ENCODE measurements at places on chromosomes 3 and 15.

GRCh38 chr3:187770224-187770623 lies 25.0 kb upstream of the BCL6 start:
- DNase-seq, result no peak

DNA sequence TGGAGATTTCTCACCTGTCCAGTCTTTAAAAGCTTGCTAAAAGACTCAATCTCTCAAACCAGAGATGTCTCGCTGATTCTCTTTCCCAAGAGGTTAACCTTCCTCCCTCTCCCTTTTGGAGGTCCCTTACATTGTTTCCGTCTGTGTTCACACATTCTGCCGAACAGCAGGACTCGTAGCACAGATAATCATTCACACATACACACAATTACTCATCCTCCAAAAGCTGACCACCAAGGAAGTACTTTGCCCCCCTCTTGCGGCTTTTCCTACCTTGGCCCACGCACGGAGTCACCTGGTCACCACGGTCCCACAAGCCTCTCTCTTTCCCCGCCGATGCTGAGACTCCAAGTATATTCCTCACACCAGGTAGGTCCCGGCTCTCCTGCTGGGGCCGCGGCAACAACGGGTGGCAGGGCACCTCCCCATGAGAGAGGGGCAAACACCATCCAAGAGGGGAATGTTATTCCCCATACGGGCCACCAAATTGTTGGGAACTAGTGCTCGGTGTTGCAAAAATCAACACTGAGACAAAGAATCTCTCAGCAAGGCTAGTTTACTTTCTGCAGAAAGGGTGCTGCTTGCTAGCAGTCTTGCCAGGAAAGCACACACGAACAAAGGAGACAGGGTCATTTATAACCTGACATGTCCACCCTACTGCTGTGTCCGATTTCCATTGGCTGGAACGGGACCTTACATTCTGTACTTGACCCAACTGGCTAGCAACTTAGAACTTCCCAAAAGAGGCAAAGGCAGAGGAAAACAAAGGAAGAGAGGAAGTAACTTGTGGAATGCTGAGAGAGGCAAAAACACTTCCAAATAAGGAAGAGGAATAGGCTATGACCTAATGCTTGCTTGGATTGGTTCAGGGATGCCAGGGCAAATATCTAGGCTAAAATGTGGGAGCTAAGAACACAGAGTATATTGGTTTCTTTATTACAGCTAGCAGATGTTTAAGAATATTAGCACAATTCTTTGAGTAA lies 102.1 kb upstream of the NECTIN3 start:
- DNase-seq, result no peak

GRCh38 chr3:185208823-185209222 lies 45.0 kb downstream of the EHHADH start:
- no peak for DNase-seq

- no peak for DNase-seq
Observed at GRCh38 chr15:101672298-101672697, 20.1 kb upstream of the TM2D3 start.

GRCh38 chr3:173913397-173913796 lies 515.9 kb downstream of the NLGN1 start:
- DNase-seq, result no peak

- DNase-seq, result no peak
Observed at GRCh38 chr15:60535743-60536142, 56.8 kb upstream of the ICE2 start.

GRCh38 chr3:128196647-128197046 lies 43.4 kb downstream of the EEFSEC start:
- DNase-seq, result no peak
